ENCODE measurements at places on chromosomes 12 and 14.

- no peak for DNase-seq
These were observed 49.6 kb upstream of the PTCSC3 start for GRCh38 chr14:36226164-36226563.

- DNase-seq, result no peak
These were observed 5.2 kb downstream of the CALM1 start for GRCh38 chr14:90402016-90402415.

DNA sequence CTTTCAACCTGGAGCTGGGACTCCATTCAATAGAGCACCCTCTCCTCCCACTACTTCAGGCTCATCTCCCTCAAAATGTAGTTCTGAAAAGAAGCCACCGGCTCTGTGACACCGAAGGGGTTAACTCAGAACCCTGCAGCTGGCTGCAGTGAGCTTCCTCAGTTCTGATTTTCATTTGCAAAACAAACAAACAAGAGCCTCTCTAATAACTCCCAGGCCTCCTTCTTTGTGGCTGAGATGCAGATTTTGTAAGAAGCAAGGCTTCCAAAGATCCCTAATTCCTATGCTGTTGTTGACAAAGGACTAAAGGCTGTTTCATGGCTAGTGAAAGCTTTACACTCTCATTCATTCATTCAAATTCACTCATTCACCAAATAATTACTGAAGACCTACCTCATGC lies 333.4 kb upstream of the TBX3 start:
- no peak for DNase-seq

- no peak for DNase-seq
These were observed 379.4 kb downstream of the RPS29 start for GRCh38 chr14:49206828-49207227.

DNA sequence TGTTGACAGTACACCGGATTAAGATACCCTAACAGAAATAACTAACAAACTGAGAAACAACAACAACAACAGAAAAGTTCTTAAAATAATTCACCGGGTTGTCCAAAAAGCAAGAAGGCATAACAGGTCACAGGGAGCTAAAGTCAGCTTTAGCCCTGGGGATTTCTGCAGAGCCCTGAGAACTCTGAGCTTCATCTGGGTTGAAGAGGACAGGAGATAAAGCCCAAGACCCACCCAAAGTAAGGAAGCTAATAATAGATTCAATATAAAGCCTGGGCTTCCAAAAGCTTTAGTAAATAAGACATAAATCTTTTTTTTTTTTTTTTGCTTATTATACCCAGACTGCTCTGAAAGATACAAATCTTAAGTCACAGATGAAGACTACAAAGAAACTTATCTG lies 44.1 kb upstream of the MTERF2 start:
- no peak for DNase-seq

DNA sequence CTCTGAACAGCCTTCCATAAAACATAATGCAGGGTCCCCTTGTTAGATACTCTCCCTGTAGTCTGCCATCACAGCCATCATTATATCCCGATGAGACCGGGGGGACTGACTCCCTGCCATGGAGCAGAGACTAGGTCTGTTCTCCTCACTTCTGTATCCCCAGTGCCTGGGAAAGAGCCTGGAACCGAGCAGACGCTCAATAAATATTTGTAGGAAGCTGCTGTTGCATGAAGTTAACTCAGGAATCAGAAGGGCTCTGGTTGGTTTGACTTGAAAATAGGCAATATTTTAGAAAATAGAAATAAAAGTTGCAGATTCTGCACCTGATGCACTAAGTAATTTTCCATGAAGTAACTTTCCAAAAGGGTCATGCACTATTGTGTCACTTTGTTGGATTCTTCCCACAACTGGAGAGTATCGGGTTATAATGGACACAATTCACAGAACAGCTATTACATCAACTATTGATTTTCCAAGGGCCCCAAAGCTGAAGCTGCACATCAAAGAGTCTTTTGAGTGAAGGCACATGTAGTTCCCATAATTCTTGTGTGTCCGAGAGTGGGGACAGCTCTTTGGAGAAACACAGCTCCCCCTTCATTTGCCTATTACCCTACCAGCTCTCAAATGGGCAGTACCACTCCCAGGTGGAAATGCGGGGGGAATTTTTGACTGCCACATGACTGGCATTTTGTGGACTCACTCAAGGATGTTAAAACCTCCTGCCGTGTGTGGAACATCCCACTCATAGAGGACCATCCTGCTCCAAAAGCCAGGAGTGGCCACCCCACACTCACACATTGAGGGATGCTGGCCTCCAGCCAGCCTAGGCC lies 18.8 kb downstream of the CLMN start:
- DNase-seq, result no peak

GRCh38 chr12:123966596-123966995 lies 6.0 kb downstream of the CCDC92 start:
- no peak for DNase-seq

GRCh38 chr12:101076921-101077320 lies 133.1 kb downstream of the SLC5A8 start:
- no peak for DNase-seq

GRCh38 chr12:126384026-126384564 lies 1318.9 kb downstream of the AACS start:
- no peak for DNase-seq

DNA sequence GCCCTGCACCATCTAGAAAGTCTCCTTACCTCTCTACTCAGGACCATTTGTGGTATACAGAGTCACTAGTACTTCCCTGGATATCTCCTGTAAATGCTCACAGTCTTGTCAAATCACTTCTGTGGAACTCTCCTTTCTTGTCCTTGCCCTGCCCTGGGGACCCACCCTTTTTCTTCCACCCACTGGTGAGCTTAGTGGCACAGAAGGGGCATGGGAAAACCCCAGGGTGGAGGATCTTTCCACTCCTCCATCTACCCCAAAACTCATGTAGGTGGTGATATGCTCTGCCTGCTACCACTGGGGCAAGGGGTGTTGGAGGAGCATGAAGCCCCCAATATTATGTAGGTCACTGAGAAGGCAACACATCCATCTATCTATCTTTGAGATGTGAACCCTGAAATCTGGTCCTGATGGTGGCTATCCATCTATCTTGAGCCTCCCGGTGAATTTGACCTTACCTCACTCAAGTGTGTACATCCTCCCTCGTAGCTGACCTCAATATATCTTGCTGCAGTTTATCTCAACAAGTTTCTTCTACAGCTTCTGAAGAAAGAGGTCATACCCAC lies 943 bp downstream of the TESPA1 start:
- DNase-seq, result no peak

DNA sequence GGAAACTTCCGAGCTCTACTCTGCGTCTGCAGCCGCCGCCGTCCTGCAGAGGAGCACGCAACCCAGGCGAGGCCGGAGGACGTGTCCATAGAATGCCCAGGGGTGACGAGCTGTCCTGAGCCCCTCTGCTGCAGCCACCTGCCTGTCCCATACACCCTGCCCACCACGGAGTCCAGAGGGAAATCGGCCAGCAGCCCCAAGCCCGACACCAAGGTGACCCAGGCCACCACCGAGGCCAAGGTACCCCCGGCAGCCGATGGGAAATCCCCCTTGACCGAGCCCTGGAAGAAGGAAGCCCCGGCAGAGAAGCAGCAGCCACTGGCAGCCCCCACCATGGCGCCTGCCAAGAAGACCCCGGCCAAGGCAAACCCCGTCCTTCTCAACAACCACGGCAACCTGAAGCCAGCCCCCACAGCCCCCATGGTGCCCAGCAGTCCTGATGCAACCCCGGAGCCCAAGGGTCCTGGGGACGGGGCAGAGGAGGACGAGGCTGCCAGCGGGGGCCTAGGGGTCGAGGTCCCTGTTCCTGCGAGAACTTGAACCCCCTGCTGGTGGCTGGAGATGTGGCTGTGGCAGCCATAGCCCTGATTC lies 128.7 kb upstream of the C14orf180 start:
- DNase-seq, result no peak

GRCh38 chr12:75632442-75632841 lies 121.0 kb upstream of the KRR1 start:
- no peak for DNase-seq

- DNase-seq, result no peak
These were observed 106.0 kb downstream of the TXNDC16 start for GRCh38 chr14:52446355-52446754.

- DNase-seq, result no peak
These were observed 384.3 kb downstream of the RAD51B start for GRCh38 chr14:68203871-68204270.

DNA sequence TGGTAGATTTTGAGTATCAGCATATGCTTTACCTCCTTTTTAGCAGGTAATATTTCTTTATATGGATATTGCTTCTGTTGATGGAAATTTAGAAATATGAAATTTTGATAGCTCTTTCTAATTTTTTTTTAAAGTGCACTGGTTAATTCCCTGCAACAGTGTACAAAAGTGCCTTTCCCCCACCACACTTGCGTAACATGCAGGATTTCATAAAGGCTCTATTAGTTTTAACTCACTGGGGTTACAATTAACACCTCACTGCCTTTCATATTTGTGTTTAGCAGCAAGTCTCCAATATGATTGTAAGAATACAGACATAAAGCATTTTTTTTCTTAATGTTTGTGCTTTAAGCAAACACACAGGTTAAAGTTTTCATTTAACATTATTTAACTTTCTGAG lies 25.6 kb downstream of the MNAT1 start:
- DNase-seq, result no peak

GRCh38 chr12:115657081-115658013 lies 620.1 kb downstream of the MED13L start:
- no peak for DNase-seq

DNA sequence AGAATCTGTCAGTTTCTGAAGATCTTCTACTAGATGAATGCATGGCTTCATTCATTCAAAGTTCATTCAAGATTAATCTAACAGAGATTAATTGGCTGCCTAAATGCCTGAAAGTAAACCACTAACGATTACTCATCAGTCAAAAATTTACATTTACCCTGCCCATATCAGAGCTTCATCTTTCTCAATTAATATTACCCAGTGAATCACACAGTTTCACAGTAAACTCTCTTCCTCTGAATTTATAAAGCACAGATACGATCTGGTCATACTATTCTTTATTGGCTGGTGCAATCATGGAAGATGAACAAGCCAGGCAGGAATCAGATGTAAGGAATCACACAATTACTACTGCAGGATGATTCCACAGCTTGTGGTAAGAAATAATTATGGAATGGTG lies 377.7 kb downstream of the SLC16A7 start:
- no peak for DNase-seq

DNA sequence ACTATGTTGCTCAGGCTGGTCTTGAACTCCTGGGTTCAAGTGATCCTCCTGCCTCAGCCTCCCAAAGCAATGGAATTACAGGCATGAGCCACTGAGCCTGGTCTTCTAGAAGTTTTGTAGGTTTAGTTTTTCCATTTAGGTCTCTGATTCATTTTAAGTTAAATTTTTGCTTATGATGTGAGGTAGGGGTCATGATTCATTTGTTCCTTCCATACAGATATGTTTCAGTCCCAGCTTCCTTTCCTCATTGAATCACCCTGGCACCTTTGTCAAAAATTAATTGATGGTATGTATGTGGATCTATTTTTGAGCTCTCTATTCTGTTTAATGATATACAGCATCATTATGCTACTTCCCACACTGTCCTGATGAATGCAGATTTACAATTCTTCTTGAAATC lies 25.6 kb upstream of the CABP1 start:
- no peak for DNase-seq
